ENCODE measurements at places on chromosomes 7 and 10. TPM values are rescaled to one million over a fixed set of nuclear protein-coding genes. Genes with fewer than 3 reads are reported as not detected.

DNA sequence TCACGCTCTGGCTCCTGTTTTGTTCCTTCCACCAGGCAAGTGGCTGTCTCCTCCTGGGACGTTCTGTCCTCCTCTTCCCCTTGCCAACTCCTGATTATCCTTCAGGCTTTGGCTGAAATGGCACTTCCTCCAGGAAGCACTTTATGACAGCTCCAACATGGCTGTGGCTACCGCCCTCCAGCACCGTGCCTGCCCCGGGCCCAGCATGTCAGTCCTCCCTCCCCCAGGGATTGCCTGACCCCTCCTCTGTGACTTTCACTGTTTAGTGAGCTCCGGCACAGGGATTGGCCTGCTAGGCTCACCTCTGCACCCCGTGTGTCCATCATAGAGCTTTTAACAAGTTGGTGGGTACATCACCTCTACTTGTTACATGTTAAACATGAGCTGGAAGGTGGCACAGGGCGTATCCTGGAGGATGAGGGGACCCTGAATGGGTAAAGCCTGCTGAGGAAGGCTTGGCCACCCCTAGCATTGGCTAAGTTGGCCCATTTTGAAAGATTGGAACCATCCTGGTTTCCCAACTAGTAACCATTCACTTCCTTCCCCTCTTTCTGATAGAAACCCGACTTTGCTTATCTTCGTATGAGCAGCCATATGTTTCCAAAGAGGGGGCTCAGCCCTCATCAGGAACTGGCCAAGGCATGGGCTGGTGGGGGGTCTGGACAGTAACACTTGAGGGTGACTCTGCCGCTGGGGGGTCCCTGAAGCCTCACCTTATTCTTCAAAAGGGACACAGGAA, 10.5 kb upstream of the ADAMTS14 start:
- H3K27ac ChIP-seq = no peak overlapping the region
- no peak overlapping the region for H3K4me3 ChIP-seq
- DNase-seq = no peak
- H3K27me3 ChIP-seq = no peaks in the 10 kb centered on the region
- H3K4me1 ChIP-seq = peaks cover 30% of the 10 kb centered on the region

LRMDA gene
- 0.19 TPM for total RNA-seq

GRM8 gene
- total RNA-seq = 0.86 TPM

- H3K4me1 ChIP-seq = no peaks in the 10 kb centered on the region
- DNase-seq = no peak
- H3K27ac ChIP-seq = no peak overlapping the region
- peaks cover 65% of the 10 kb centered on the region for H3K27me3 ChIP-seq
- no peak overlapping the region for H3K4me3 ChIP-seq
- no peaks in the 10 kb centered on the region for H3K36me3 ChIP-seq
These were observed 7.9 kb upstream of the CFAP43 start for GRCh38 chr10:104240078-104240477.

FKBP9 gene
- 237 TPM for total RNA-seq

Data from osteocyte (in vitro differentiated cells).